Sigmoid colon (tissue), 7 donors: ENCODE measurements at places on chromosomes 6 and 20. TPM values are rescaled to one million over a fixed set of nuclear protein-coding genes. Genes with fewer than 3 reads are reported as not detected.

The TPBG gene
- total RNA-seq, result 6.1 TPM

The TCF15 gene
- 0.36 TPM for total RNA-seq

The GSTA2 gene
- total RNA-seq, result not detected

The LY86 gene
- total RNA-seq, result 5.9 TPM

The ADRM1 gene
- total RNA-seq, result 108 TPM

The ZNF335 gene
- total RNA-seq, result 17.2 TPM
